ENCODE measurements at places on chromosomes 6 and 20.

DNA sequence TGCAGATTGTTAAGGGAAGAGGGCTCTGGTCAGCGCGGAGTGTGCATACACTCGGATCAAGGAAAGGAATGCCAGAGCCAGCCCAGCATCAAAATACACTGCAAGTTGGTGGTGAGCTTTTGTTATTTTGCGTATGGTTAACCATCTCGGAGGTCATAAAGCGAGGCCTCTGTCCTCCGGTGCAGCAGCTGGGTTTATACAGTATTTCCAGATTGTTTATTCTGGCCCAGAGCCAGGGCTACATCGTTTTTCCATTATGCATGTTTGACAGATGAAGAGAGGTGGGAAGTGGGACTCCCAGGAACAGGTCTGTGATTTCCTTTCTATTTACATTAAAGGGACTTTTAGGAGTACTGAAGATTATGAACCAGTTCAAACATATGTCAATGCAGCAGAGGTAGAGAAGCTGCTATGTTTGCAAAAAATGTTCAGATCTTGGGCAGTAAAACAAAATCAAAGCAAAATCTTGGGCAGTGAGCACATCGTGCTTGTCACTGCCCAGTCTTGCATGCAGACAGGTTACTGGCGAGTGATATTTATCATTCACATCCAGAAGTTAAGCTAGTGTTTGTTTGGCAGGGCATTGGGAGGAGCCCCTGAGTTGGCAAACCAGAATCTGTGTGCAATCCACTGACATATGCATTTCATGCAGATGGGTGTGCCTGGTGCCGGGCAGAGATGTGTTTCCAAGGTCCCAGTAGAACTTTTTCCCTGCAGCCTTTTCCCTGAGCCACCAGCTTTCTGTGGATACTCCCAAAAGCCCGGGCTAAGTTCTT, 256.3 kb upstream of the TAB2 start:
- DNase-seq = no peak

DNA sequence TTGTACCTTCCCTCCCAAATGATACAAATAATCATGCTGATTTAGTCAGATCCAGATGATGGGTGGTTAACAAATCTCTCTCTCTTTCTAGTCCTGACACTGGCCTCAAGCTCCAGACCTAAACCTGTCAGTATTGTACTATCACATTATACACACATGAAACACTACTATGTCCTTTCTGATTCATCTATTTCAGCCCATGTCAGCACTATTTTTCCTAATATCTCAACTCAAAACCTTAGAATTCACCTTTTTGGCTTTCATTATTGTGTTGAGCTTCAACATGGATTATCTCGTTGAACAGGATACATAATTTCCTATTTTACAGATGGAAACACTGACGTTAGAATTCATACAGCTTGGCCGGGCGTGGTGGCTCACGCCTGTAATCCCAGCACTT, 3.5 kb downstream of the PIGU start:
- no peak for DNase-seq

DNA sequence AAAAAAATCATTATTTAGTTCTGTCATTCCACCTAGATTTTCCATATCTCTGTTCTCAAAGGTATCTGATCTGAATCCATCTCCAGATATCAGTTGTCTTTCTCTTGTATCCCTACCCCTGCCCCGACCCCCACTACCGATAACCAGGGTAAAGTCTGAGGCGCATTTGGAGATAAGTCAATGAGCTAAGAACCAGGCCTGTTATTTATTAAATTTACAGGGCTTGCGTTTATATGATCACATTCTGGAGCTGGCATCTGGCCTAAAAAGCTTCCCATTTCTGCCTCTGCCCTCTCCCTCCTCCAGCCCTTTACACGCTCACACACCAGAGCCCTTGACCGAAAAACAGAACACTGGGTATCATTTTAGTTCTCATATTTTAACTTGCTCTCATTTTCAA, 144.7 kb downstream of the ALDH8A1 start:
- DNase-seq = no peak

DNA sequence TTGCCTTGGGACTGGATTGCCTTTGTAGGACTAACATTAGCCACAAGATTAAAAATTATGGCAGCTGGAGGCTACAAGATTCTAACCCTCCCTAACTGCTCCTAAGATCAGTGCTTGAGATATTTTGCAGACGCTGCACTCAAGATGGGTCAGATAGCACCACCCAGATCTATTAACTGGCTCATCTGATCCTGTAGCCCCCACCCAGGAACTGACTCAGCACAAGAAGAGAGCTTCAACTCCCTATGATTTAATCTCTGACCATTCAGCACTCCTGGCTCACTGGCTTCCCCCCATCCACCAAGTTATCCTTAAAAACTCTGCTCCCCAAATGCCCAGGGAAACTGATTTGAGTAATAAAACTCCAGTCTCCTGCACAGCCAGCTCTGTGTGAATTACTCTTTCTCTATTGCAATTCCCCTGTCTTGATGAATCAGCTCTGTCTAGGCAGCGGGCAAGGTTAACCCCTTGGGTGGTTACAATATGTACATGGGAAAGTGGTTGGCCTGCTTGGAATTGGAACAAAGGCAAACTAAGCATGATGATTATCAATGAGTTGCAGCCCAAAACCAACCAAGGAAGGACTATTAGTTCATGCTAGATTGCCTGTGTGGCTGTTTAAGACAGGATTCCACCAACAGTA, 111.3 kb downstream of the OR2B2 start:
- DNase-seq = no peak

DNA sequence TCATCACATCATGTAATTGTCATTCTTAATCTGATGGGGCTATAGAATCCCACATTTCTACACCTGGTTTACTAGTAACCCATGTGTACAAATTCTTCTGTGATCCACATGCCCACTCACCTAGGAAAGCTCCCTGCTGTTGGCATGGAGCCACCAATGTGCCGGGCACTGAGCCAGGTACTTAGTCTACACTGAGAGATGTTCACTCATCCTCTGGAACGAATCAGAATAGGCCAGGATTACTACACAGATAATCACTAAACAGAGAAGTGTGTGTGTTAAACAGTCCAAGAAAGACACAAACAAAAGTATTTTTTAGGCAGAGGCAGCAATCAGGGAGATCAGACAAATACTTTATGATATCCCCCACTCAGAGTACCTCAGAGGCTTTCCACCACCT, 193.2 kb upstream of the VGLL2 start:
- DNase-seq = no peak

GRCh38 chr6:45880159-45880558, 135.5 kb downstream of the CLIC5 start:
- DNase-seq = no peak

GRCh38 chr6:135354407-135354806, 143.1 kb downstream of the AHI1 start:
- no peak for DNase-seq

GRCh38 chr20:35151736-35152135, 4.6 kb upstream of the EDEM2 start:
- no peak for DNase-seq

Measured in CD4-positive, alpha-beta T cell treated with Interleukin-4 for 4 hours (primary cell).